ENCODE measurements at places on chromosomes 12 and 14. TPM values are rescaled to one million over a fixed set of nuclear protein-coding genes. Genes with fewer than 3 reads are reported as not detected.

SERPINA12 gene
- total RNA-seq: not detected

CHURC1 gene
- total RNA-seq: 57.7 TPM

ALKBH2 gene
- total RNA-seq: 5.0 TPM

IFNG-AS1 gene
- total RNA-seq: not detected

HOXC11 gene
- not detected for total RNA-seq

TMEM63C gene
- 13.2 TPM for total RNA-seq

NRXN3 gene
- 1.2 TPM for total RNA-seq

RHOJ gene
- total RNA-seq: 3.0 TPM

DNA sequence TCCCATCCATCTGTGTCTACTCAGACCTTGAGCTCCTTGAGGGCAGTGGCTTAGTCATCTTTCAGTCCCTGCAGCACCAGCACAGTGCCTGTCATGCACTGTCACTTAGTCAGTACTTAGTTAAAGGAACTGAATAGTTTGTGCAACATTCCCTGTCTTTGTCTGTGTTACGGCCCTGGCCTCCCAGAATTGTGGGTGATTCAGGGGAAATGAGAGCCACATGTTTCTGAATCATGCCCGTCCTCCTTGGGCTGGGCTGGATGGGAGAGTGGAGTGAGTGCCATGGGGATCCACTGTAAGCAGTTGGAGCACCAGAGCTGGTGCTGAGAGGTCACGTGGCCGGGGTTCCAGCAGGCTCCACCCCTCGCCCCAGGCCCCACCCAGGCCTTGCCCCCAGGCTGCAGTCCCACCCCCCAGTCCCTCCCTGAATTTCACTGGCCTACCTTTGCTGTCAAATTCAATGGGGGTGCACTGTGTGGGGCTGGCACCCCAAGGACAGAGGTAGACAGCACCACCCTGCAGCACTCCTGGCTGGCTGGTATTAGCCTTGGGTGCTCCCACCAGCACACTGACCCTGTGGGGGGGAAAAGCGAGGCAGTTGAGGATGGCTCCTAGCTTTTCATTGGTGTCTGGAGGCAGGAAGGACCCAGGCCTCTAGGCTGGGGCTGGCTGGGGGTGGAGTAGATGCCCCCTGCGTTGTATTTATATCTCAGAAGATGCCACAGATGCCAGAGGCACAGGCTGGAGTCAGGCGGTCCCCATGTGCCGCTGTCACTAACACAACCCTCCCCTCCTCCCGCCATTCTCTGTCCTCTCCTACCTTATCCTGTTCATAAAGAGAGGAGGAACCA lies 7.5 kb downstream of the ITGA5 start:
- no peak for DNase-seq

- no peak for DNase-seq
Observed at GRCh38 chr14:64572386-64573104, 22.8 kb downstream of the PPP1R36 start.

GRCh38 chr14:38989922-38990546 lies 113.0 kb downstream of the SEC23A start:
- DNase-seq: no peak

- DNase-seq: no peak
Observed at GRCh38 chr12:85466890-85467289, 186.9 kb downstream of the ALX1 start.

- no peak for DNase-seq
Observed at GRCh38 chr14:103112400-103113243, 10.6 kb upstream of the TNFAIP2 start.

GRCh38 chr12:123801573-123802178 lies 39.6 kb downstream of the DNAH10 start:
- no peak for DNase-seq

DNA sequence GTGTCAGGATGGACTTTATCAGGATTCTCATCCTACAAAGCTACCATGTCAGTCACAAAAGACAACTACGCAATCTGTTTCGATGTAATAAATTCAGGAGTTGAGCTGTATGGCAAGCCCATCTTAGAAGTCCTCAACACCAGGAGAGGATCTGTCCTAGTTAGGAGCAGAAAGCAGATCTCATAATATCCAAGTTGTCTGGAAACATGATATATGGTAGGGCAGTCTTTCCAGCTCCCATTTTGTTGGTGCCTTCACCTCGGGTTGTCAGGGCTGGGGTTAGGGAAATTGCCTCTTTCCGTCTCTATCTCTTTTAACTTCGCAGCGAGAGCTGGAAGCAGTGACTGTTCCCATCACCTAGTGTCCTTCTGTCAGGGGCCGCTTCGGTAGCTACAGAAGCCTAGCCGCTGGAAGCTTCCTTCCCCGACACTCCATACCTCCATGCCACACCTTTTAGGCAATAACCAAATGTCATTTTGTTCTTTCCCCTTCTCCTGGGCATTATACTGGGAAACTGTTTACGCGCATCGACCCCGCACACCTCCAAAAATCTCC lies 1.4 kb downstream of the NIN start:
- DNase-seq: no peak

- no peak for DNase-seq
Observed at GRCh38 chr12:29164477-29165393, 15.7 kb downstream of the FAR2 start.

DNA sequence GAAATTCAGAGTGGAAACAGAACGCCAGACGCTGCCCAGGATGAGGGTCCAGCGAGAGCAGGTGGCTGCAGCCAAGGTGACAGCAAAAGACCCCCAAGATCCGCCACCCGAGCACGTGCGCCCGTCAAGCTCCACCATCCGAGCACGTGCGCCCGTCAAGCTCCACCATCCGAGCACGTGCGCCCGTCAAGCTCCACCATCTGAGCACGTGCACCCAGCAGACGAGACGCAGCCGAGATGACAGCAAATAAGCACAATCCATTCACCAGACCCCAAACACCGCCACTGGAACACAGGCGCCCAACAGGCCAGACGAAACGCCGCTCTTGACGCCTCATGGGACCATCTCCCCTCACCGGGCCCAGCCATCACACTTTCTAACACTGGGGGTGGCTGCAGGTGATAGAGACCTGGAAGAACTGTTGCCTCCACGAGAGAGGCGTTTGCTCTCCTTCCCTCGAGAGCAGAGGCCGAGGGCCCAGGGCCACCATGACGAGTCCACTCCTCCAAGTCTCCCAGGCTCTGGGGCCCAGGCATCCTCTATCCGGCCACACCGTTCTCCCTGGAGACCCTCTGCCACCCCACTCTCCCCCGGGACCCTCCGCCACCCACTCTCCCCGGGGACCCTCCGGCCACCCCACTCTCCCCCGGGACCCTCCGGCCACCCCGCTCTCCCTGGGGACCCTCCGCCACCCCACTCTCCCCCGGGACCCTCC lies 62.1 kb upstream of the GALNT9 start:
- no peak for DNase-seq

DNA sequence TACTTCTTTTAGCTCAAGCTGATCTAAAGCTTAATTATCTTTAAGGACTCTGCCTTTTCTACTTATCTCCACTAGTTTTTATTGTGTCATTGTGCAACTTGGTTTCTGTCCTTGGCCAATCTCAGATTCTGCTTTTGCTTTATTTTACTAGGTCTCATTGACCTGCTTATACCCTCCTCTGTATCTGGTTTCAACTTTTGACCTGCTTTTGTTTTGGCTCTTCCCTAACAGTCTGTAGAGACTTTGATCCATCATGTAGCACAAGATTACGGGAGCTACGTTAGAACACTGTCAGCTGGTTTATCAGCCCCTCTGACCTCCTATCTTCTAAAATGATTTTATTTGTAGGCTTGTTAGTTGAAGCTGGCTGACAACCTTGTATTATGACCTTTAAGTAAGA lies 43.6 kb downstream of the ZCRB1 start:
- no peak for DNase-seq

GRCh38 chr14:86683561-86683960 lies 1153.6 kb downstream of the FLRT2 start:
- DNase-seq: no peak

DNA sequence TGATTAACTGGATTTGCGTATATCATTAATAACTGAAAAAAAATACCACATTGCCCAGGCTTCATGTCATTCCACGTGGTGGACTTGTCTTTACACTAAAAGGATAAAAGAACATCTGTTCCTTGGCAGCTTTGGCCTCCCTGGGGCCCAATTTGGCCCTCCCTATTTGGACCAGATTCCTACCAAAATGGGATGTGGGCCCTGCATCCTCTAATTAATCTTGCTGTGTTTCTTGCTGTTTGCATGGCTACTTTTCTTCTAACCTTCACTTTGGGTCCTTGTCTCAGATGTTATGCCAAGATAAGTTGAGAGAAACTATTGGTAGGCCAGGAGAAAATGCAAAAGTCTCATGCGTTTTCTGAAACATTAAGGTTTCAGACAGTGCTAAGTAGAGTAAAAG lies 57.5 kb downstream of the PTHLH start:
- no peak for DNase-seq

GRCh38 chr12:80778005-80778541 lies 61.4 kb downstream of the MYF5 start:
- peak; percentile 47 for DNase-seq
